RWPE2 (cell line): ENCODE measurements at places on chromosomes 2 and 18.

- no peak for DNase-seq
These were observed 866.5 kb upstream of the VRK2 start for GRCh38 chr2:57180042-57180567.

- no peak for DNase-seq
These were observed 267.3 kb upstream of the MC4R start for GRCh38 chr18:60639836-60640235.

DNA sequence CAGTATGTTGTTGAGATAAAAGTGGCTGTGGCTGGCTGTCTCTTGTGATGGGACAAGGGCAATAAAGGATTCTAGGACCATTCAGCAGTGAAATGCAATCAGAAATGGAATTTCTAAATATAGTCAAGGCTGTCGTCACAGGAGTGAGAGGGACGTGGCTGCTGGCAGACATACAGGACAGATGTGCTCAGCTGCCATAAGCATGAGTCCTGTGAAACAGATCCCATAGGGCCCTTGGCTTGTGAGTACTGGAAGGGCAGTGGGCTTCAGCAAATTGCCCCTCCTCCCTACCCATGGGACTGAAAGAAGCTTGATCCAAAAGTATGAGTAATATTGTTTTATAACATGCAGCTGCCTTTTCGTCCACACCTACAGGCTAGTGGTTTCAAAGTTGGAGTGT, 4.2 kb upstream of the CNNM3 start:
- DNase-seq = no peak

DNA sequence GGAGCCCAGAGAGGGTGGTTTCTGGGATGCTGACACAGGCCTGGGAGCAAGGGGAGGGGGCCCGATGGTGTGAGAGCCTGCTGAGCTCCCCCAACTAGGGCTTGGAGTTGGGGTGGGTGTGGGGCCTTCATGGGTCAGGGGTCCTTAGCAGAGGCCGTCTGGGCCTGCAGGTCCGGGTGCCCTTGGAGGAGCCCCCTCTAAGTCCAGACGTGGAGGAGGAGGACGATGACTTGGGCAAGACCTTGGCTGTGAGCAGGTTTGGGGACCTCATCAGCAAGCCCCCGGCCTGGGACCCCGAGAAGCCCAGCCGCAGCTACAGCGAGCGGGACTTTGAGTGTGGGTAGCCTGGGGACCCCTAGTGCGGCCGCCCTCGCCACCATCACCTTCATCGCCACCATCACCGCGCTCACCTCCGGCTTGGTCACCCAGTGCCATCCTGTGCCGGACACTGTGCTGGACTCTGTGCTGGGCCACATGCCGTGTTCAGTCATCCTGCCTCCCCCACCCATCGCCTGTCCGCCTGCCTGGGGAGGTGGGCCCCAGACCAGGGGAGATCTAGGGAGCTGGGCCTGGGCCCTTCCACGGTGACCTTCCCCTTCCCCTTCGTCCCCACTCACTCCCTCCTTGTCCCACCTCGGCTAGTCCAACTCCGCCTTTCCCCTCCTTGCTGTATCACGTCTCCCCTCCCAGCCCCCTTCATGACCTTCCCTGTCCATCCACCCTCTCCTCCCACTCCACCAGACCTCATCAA, 980 bp downstream of the SLC4A3 start:
- DNase-seq = no peak

DNA sequence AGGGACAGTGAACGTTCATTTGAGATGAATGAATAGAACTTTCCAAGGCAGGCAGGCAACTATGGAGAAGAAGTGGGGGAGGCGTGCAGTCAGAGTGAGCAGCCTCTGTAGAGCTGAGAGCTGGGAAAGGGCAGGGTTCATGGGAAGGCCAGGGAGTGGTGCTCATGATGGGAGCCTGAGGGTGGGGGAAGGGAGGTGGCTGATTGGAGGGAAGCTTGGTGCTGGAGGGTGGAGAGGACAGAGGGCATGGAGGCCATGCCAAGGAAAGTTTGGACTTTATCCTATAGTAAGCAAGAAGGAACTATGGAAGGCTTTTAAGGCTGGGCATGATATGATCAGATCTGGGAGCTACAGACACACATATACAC, 47.6 kb upstream of the LGALSL start:
- DNase-seq = no peak

DNA sequence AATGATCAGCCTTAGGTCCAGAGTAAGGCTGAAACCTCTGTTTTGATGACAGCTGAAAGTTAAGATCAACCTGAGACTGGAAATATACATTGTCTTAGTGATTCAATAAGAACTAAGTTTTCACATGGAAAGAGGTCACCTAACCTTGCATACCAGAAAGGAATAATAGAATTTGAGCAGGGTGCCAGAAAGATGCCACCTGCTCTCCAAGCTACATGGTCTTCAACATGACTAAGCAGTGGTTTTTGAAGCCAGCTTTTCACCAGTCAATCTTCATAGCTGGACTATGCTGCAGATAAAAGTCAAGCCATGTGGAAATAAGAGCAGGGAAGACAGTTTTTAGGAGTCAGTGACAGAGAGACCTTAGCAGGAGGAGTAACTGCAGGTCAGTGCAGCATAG, 589.4 kb upstream of the SYT4 start:
- DNase-seq = no peak

- no peak for DNase-seq
These were observed 1.4 kb upstream of the HSBP1L1 start for GRCh38 chr18:79962835-79963657.

- no peak for DNase-seq
These were observed 277.9 kb downstream of the DCC start for GRCh38 chr18:52617931-52618330.

GRCh38 chr2:84619794-84620371, 103.6 kb downstream of the DNAH6 start:
- DNase-seq = no peak

GRCh38 chr2:45483997-45484396, 127.1 kb downstream of the SRBD1 start:
- no peak for DNase-seq

GRCh38 chr18:56273541-56274219, 364.7 kb downstream of the TXNL1 start:
- no peak for DNase-seq

DNA sequence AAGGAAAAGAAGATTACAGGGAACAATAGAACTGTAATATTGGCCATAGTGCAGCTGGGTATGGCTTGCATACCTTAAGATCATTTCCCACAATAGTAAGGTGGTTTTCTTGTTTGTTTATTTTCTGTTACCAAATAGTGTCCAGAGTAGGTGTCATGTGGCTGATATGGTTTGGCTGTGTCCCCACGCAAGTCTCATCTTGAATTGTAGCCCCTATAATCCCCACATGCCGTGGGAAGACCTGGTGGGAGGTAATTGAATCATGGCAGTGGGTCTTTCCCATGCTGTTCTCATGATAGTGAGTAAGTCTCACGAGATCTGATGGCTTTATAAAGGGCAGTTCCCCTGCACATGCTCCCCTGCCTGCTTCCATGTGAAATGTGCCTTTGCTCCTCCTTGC, 190.1 kb downstream of the ICOS start:
- DNase-seq = no peak

GRCh38 chr2:110748489-110748867, 16.1 kb downstream of the ACOXL start:
- DNase-seq = no peak

DNA sequence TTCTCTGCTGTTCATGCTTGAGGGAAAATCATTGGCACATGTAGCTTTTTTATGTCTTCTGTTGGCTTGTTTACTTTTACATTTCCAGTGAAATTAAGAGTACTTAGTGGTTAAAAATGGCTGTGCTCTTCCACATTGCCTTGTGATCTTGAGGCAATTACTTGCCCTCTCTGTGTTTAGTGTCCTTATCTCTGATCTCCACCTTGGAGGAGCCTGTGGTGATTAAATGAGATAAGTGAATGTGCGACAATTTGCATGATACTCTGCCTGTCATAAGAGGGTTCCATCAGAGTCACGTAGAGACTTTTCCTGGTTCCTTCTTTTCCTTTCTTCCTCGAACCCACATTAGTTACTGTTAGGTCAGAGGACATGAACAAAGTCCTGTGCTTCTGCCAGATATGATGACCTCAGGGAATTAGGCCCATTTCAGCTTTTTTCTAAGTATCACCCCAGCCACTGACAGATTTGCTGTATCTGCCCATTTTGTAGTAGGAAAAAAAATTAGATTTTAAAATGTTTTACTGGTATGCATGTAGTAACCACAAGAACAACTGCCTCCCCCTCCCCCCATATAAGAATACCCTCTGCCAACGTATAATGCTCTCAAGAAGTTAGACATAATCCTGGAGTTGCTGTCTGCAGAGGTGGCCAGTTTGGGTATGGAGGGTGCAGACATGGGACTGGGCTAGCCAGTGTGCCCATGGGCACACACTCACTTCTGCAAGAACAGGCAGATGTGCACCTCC, 51.9 kb downstream of the TET3 start:
- DNase-seq = no peak

GRCh38 chr2:199940373-199940772, 14.9 kb downstream of the TYW5 start:
- DNase-seq = no peak

GRCh38 chr18:12008842-12009580, 27.7 kb downstream of the IMPA2 start:
- no peak for DNase-seq

DNA sequence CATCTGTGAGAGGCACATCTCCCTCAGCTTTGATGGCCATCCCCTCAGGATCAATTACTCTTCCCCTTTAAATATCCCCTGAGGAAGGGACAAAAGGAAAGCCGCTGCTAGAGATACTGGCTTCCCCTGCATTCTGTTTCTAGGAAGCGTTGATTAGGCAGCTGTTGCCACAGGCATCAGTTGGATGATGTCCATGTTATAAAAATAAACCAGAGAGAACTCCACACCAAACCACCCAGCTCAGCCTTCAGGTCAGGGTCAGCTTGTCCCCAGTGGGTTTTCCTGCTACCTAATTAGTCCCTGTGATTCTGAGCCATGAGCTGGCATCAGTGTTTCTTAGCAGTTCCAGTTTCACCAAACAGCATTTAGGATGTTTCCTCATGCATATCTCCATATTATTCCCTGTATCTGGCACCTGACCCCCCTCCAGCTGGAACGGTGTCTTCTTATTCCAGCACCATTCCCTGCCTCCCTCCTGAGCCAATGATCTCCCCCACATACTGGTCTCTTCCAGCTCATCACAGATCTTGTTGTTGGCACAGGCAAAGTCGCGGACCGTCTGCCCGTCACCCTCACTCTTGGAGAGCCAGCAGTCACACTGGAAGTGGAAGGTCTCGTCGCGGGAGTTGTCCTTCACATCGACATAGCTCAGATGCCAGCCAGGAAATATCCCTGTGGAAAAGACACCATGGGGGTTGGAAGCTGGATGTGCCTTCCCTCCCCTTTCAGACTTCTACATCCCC, 168.4 kb downstream of the LOXHD1 start:
- no peak for DNase-seq

- DNase-seq = no peak
These were observed 886.4 kb upstream of the CDH2 start for GRCh38 chr18:29063346-29063745.

GRCh38 chr2:147882631-147883030, 37.8 kb downstream of the ACVR2A start:
- DNase-seq = no peak

DNA sequence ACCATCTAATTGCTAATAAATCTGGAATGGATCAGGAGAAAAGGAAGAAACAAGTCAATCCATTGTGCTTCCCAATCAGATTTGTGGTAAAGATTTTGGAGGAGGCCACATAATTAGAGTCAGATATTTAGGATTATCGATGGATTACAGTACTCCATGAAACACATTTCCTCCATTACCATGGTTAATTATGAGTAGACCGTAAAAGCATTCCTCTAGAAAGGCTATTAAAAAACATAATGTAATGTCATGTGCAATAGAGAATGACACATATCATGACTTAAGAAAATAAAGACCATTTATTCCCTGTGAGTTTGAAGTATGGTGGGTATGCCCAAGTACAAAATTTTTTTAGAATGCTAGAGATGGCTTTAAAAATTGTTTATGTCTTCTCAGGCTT, 96.1 kb downstream of the ITGA4 start:
- no peak for DNase-seq

- DNase-seq = peak; percentile 60
These were observed 72.2 kb upstream of the CHRNA1 start for GRCh38 chr2:174836377-174836994.

GRCh38 chr18:22342625-22343024, 75.1 kb downstream of the CTAGE1 start:
- no peak for DNase-seq

- DNase-seq = no peak
These were observed 460.5 kb upstream of the TRIB2 start for GRCh38 chr2:12256206-12256605.
